ENCODE measurements at places on chromosomes 2 and 18.

GRCh38 chr2:7956126-7956689 is 725.6 kb upstream of the ID2 start:
- DNase-seq, result no peak

- no peak for DNase-seq
Observed at GRCh38 chr2:217622205-217623060, 380.4 kb downstream of the TNS1 start.

- no peak for DNase-seq
Observed at GRCh38 chr2:197183355-197183754, 127.2 kb downstream of the ANKRD44 start.

GRCh38 chr18:9038277-9038871 is 64.1 kb upstream of the NDUFV2 start:
- no peak for DNase-seq

DNA sequence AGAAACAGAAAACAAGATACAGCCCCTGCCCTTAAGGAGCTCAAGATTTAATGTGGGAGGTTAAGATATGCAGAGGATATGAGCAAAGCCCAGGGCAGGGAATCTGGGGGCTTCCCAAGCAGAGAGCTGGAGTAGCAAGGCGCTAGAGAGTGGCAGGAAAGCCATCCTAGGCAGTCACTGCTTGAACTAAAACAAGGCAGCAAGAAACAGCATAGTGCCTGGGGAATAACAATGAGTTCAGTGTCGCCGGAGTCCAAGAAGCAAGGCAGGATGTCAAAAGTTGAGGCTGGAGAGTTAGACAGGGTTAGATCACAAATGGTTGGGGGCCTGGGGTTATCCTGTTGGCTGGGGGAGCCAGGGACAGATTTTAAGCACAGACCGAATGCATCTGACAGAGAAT is 24.6 kb downstream of the CDH2 start:
- no peak for DNase-seq

- no peak for DNase-seq
Observed at GRCh38 chr2:33458248-33458819, 18.1 kb upstream of the RASGRP3 start.

GRCh38 chr2:127619877-127620705 is 25.9 kb upstream of the GPR17 start:
- no peak for DNase-seq

DNA sequence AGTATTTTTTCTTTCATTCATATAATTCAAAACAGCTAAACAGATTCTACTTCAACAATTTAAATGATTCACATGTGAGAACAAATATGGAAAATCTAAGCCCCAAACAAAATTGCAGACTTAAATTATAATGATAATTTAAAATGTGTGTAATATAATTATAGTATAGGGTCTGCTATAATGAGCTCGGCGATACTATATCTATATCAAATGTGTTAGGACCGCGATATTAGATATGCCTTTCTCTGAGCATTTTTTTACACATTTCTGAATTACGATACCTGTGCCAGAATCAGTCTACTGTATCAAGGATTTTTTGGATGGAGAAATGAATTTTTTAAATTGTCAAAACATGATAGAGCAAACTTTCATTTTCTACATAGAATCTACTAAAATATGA is 808.8 kb upstream of the POU3F3 start:
- DNase-seq, result no peak

DNA sequence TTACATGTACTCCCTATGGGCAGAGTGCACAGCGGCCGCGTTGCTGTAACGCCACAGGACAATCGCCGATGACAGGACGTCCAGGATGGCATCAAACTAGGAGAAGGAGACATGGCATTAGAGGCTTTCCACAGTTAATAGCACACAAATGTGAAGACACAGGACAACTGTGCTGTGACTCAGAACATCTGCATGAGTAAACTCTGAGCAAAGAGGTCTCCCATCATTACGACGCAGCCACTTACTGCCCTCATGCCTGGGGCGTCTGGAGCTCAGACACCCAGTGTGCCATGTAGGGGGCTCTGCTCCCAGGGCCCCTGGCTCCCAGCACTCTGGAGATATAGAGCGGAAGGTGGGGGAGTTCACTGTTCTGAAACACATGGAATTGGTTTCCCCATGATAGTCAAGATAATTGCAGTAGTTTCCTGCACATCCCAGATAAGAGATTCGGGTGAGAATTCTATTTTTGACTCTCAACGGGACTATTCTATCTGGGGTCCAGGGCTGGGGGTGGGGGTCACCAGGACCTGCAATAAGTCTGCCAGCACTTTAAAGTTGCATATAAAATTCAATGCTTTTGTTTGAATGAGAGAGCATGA is 168.1 kb downstream of the TMEM163 start:
- no peak for DNase-seq

DNA sequence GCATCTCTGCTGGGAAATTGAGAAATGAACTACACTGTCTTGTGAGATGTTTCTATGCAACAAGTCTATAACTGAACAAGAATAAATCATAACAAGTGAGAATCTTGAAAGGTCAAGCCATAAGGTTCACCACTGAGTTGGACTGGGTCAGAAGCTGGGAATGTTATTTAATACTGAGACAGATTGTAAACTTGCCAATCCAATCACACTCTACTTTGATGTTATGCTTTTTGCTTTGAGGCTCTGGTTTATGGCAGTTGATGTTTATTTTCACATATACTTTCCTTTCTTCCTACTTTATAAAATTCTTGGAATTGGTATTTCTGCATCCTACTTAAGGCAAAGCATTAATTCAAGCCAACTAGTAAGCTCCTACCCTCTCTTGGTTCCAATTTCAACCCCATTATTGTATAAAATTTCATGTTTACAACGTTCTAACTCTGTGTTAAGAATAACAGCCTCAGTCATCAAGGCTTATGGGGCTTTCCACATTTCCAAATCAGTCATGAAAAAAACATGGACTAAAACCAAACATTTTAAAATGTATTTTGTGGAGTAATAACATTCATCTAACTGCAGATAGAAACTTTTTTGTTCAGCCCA is 533.4 kb downstream of the NYAP2 start:
- DNase-seq, result no peak

GRCh38 chr2:1973636-1974035 is 229.3 kb upstream of the PXDN start:
- DNase-seq, result no peak

DNA sequence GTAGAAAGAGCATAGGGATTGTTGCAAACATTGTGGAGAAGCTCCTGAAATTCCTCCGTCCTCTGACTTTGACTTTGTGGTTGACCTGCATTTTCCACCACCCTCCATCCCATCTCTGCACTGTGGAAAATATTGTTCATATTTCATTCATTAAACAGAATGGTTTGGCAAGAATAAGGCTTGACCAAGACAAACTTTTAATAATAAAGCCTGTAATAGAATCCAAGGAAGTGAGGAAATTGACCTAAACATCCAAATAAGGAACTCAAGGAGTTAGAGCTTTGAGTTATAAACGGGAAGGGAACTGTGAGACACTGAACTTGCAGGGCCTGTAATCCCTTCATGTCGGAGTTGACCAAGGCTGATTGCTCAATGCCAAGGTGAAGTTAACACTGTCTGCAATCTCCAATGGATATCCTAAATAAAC is 115.2 kb downstream of the GFPT1 start:
- peak; percentile 61 for DNase-seq

DNA sequence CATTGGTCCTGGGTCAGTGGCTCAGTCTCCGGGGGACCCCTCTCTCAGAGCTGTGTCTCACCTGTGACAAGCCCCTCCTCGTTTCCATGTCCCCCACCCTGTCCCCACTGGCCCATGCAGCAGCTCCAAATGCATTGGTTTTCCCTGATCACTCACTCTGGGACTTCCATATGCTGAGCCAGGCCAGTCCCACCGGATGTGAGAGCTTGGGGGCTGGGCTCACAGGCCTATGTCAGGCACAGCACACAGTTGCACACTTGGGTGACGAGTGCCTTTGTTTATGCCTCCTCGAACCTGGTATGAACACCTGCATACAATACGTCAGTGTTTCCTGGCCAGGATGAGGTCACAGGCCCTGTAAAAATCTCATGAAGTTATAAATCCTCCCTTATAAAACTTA is 232.5 kb downstream of the TFCP2L1 start:
- DNase-seq, result no peak

DNA sequence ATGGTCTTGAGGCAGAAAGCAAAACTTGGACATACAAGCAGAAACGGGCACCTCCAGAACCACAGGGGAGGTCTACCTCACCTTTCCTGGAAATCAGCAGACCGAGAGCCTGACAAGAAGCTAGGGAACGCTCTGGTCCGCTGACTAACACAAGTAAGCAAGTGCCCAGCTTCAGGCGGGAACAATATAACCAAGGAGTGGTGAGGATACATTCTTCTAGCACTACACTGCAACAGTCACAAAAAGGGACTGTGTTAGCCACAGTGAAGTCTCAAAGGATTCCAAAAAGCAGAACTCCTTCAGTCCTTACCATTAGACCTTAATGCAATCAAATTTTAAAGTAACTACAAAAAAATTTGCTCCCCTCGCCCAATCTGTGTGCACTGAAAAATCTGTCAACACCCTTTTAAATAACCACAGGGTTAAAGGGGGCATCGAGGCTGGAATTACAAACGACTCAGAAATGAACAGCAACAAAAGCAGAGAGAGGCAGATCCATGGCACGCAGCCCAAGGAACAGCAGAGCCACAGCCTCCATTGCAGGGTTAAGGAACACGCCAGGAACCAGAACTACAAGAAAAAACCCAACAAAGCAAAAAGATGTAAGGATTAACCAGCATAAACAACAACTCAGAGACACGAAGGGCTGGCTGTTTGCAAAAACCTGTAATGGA is 7.1 kb downstream of the THAP4 start:
- no peak for DNase-seq

GRCh38 chr18:25089470-25089869 is 262.5 kb downstream of the ZNF521 start:
- no peak for DNase-seq

DNA sequence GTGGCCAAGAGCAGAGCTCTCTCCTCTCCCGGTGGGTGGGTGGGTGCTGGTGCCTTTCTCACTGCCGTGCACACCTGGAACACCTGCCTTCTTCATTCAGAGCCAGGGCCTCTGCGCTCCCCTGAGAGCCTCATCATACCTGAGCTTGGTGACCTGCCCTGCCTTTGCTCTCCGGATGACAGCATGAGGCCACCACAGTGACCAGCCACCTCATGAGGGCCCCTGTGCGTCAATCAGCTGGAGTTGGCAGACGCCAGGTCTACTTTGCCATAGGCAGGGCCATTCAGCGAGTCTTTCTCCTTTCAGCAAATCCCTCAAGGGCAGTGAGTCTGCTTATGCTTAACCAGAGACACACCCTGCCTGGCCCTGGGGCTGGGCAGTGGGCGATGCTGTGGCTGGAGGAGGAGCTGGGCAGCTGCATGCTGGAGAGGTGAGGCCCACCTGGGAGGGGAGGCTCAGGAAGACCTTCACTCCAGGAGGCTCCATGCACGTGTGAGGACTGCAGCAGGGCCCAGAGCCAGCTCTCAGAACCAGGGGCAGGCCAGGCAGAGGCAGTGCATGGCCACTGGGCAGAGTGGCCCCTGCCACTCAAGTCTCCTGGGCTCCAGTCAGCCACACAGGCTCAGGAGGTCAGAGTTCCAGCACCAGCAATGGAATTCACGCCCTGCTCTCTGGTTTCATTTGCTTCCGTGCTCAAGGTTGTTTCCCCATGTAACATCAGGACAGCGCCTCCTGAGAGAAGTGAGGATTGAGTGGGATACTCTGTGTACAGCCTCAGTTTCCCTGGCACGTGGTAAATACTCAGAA is 417.5 kb upstream of the MYT1L start:
- no peak for DNase-seq

- no peak for DNase-seq
Observed at GRCh38 chr2:171410101-171410500, 23.7 kb downstream of the METTL8 start.

DNA sequence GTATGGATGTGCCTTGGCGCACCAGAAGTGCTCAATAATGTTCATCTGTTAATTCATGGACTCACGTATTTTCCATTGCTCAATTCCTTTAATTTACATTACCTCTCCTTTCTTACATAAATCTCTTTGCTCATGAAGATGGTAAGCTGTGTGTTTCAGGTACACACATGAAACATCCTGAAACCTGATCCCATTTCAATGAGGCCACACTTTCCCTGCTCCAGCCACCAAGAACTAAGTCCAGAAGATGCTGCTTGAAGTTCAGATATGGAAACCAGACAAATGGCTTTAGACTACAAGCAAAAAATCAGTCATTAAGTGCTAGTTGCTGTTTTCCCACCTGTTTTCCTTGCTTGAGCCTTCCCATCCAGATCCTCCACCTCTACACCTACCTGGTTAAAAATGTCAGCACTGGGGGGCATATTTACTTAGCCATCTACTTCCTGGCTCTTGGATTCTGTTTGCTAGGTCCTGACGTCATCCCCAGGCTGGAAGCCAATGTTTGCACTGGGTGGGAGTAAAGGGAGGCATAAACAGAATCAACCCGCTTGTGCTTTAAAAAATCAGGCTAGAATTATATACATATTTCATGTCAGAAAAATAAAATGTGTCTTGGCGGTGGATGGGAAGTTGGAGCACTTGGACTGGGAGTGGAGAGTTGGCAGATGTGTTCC is 309.7 kb downstream of the OSR1 start:
- no peak for DNase-seq

DNA sequence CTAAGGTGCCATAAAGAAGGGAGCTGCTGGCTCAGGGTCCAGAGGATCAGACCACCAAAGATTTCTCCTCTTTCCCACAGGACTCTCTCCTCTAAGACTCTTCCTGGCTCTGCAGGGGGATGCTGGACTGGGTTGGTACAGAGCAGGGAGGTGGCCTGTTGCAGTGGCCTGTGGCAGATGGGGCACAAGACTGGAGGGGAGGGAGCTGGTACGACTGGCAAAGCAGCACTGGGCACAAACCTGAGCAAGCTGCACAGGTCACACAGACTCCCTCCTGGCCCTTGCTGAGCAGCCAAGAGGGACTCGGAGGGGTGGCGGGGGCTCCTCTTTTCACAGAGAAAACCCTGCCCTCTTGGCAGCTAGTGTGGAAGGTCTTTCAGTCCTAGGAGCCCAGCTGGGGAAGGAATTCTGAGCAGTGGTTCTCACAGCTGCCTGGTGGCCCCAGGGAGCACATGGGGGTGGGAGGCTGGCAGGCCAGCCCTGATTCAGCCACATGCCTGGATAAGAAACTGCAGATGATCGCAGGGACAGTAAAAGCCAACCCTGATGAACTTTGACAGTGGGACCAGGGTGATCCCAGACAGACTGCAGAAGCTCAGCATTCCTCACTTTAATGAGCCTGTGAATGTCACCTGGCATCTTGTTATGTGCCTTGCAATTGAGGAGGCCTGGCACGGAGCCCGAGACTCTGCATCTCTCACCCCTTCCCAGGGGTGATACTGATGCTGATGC is 32.5 kb upstream of the ACAA2 start:
- no peak for DNase-seq

DNA sequence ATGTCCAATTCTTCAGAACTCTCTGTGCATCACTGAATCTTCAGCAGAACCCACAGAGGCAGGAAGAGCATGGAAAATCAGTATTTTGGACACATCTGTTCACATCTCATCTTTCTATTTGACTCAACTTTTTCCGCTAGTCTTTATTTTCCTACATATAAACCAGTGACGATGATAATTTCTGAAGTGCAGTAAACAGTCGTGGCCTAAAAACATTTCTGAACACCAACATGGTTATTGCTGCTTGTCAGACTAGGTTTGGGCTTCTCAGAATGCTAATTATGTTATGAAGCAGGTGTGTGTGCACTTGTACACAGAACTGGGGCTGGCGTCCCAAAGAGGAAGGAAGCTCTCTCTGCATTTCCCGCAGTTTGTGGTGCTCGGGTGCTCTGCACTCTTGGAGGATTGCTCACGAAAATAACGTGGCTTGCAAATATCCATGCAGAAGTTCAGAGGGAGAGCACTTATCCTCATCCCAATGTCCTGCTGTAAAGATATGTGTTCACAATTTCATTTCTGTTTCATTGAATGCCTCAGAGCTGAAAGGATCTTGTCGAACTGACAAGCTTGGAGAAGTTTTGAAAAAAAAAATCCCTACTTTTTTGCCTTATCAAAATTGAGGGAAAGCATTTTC is 50.8 kb downstream of the EDAR start:
- no peak for DNase-seq
